Nucleus accumbens (tissue), 56 donors: ENCODE measurements at places on chromosomes 11 and 22.

DNA sequence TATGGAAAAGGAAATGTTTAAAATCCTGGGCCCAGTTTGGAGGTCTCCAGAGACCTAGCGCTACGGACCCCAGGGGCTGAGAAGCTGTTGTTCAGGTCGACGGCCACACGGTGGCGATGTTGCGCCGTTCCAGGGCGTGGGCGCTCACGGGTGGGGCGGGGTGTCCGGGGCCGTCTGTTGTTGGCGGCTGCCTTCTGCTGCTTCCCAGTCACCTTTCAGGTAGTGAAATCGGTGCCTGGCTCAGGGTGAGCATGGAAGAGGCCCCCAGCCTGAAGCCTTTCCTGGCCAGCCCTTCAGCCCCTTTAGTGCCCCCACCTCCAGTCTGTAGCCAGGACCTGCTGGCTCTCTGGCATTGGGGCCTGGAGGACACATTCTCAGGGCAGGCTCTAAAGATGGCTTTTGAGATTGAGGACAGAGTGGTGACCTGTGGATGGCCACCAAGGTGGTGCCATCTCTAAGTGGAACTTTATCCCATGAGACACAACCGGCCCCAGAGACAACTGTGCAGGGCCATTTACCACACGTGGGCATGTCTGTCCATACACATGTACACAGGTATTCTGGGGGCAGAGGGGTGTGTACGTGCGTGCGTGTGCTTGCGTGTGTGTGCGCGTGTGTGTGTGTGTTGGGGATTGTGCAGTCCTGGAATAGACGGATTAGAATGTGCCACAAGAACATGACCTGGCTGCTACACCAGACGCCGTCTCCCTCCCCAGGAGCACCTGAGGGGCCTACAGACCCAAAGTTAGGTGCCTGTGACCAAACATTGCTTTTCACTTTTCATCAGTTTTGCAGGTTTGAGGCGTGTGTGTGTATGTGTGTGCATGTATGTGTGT, 53.8 kb downstream of the ST14 start:
- peak; percentile 22 for DNase-seq

DNA sequence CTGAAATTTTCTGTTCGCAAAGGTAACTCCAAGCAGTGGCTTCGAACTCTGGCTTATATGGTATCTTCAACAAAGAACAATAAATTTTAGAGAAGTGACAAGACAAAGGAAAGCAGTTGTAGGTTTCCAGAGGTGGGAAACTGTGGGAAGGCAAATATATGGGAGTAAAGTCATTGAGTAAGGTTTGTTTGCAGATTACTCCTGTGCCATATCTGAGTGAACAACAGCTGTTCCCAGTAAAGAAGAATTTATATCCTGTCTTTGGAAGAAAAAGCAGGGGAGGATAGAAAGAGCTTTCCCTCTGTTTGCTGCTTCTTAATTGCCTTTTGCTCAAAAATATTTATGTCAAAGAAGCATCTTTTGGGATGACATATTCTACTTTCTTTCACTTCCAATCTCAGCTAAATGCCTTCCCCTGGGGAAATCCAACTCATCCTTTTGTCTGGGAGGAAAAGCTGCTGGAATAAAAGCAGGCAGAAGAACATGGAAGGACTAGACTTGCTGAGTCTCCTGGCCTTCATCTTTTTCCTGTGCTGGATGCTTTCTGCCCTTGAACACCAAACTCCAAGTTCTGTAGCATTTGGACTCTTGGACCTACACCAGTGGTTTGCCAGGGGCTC, 10.4 kb upstream of the RCN1 start:
- no peak for DNase-seq

GRCh38 chr11:78420796-78421209, 3.2 kb upstream of the GAB2 start:
- DNase-seq: no peak

GRCh38 chr11:60970890-60971289, 590 bp upstream of the CD6 start:
- DNase-seq: no peak

GRCh38 chr11:31865606-31866300, 54.6 kb upstream of the PAX6 start:
- DNase-seq: no peak

DNA sequence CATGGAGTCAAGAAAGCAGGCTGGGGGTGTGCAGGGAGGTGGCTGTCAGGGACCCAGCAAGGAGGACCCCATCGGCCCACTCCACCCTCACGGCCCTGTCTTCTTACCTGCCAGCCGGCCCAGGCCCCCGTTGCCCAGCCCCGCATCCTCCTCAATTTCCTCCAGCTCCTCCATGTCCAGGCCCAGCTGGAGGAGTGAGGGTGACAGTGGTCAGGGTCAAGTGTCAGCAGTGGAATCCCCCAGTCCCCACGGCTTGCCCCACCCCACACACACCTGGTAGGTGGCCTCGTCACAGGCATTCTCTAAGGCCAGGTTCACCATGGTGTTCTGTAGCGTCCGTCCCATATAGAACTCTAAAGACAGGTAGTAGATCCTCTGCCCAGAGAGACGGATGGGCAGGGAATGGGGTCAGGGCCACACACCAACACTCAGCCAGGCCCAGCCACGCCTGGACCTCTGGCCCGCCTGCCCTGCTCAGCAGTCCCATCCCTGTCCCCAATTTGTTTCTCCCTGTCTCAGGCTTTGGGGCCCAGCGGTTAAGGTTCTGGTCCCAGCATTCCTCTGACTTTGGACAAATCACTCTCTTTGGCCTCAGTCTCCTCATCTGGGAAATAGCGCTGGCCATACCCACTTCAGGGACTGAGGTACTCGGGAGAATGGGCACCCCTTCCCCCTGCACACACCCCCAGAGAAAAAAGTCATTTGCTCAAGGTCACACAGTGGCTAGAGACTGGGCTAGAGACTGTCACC, 1.3 kb downstream of the PYGM start:
- no peak for DNase-seq

DNA sequence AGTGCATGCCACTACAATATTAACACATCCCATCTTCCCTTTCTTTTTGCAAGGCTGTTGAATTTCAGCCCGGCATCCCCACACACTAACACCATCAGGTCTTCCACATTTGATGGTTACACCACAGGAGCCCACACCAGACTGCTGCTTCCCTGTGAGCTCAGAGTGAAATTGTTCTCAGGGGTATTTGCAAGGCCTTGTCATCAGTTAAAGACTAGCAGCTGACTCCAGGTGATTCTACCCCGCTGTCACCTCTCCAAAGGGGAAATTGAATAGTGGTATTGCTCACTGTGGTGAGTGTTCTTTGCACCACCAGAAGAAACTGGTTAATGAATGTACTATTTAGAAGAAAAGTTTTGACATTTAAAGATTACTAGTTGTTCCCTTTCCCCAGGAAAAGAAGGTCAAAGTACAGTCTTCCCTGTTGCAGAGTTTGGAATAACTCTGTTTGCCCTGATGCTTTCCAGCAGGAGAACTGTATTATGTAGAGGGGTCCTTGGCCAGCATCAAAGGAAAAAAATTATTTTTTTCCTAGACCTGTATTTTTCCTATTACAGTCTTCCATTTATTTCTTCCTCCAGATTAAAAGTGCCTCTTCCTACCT, 41.9 kb downstream of the BID start:
- no peak for DNase-seq

- no peak for DNase-seq
Measured at GRCh38 chr11:81022057-81022456, 1581.2 kb upstream of the TENM4 start.

- no peak for DNase-seq
Measured at GRCh38 chr22:36301851-36302250, 48.9 kb downstream of the APOL1 start.

- DNase-seq: no peak
Measured at GRCh38 chr11:122668562-122669090, 13.1 kb downstream of the UBASH3B start.

GRCh38 chr22:39938509-39939111, 21.6 kb upstream of the TMA7B start:
- no peak for DNase-seq

GRCh38 chr11:35380603-35381002, 38.8 kb downstream of the SLC1A2 start:
- no peak for DNase-seq

GRCh38 chr11:68206211-68206610, 6.9 kb downstream of the KMT5B start:
- DNase-seq: no peak

DNA sequence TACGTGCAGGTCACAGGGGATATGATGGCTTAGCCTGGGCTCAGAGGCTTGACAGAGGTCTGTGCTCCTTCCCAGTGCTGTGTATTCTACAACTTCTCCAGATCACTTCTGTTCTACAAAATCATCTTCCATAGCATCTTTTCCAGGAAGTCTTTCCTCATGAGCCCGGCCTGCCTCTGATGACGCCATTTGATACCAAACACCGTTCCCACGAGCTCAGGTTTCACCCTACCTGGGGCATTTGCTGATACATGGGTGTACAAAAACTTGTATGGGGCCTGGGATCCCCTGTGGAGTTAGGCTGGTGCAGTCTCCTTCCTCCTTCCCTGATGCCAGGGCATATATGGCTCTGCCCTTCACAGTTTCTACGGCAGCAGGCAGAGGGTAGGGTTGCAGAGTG, 78.7 kb downstream of the NECTIN1 start:
- DNase-seq: no peak

GRCh38 chr11:124113890-124114289, 1.4 kb upstream of the VWA5A start:
- no peak for DNase-seq

GRCh38 chr11:126102436-126102981, 39.8 kb upstream of the CDON start:
- no peak for DNase-seq

GRCh38 chr11:44777209-44778194, 50.7 kb downstream of the TSPAN18 start:
- DNase-seq: no peak

DNA sequence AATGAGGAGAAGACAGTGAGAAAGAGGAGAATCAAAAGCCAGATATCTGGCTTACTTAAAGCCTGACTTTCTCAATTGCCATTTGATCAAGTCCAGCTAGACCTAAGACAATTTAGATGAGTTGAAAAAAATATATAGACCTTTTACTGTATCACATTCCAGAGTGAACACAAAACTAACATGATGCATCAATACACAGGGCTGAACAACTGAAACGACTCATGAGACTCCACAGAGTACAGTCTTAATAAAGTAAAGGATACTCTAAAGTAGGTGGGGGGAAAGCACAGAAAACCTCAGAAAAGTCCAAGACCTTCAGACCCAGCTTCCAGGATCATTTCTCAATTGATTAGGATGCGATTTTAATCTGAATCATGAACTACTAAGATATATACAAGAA, 95.3 kb upstream of the OR9G4 start:
- DNase-seq: no peak

DNA sequence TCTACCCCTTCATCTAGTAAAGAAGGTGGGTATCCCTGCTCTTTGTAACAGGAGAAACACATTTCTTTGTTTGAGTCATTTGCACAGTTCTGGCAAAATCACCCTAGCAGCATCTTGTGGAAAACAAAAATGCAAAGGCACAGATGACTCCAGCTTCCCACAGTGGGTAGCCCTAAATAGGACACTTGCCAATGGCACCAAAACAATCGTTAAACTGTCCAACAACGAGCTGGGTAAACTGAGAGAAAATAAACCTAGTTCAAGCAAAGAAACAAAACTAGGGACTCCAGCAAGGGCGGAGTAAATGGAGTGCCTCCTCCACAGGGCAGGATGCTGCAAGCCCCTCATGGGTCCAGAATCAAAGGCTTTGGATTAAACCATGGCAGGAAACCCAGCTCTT, 239.5 kb downstream of the NTM start:
- DNase-seq: no peak

DNA sequence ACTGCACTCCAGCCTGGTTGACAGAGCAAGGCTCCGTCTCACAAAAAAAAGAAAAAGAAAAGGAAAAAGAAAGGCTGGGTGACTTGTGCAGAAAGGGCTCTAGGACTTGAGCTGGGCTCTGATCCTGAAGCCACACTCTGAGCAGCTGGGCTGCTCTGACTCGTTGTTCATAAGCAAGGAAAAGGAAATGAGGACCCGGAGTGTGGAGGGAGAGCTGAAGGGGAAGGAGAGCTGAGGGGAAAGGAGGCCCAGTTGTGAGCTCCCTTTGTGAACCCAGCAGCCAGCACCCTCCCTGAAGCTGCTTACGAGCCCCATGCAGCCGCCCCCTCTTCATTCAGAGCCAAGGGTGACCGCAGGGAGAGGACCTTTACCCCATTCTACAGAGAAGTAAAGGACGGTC, 12.3 kb upstream of the SH3BP1 start:
- no peak for DNase-seq

DNA sequence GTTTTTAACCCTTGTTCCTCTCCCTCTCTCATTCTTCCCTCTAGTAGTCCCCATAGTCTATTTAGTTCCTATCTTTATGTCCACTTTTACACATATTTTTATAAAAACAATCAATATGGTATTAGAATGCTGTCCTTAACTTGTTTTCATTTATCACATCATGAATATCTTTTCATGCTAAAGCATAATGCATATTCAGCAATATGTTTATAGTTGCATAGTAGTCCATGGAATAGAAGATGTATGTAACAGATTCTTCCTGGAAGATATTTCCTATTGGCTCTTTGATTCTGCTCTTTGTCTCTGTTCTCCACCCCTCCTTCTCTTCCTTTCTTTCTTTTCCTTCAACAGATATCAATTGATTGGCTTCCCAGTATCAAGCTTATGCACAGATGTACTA, 1047.1 kb upstream of the TENM4 start:
- no peak for DNase-seq

DNA sequence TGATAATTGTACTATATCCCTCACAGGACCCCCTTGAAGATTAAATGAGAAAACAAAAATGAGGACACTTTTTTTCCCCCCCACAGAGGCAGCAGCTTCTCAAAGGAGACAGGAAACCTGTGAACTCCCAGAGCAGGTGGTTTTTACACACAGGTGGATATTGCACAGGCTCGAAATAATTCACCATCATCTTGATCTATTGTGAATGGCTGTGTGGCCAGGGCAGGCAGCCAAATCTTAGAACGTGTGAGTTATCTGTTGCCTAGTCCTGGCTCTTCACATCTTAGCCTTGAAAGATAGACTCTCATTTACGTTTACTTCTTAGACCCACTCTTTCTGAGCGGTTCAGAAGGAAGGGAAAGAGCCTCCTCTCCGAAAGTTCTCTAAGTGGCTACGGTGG, 23.5 kb downstream of the PPFIBP2 start:
- no peak for DNase-seq

DNA sequence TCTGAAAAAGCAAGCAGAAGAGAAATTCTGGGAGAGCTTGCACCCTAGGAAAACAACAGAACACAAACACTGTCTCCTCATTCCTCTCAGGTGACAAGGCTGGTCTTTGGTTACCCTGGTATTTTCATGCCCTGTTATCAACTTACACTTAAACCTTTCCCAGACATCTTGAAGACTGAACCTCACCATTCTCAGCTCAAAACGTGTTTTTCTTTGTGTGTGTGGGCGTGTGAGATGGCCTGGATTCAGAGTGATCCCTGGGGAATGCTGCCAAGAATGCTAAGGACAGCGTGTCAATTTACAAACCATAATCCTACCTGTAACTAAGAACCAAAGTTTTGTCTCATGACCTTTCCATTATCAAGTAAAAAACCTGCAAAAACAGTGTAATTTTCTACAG, 33.3 kb downstream of the ELF5 start:
- DNase-seq: no peak

- DNase-seq: no peak
Measured at GRCh38 chr22:45785458-45785857, 113.8 kb downstream of the ATXN10 start.

GRCh38 chr11:123143476-123143875, 51.6 kb downstream of the CLMP start:
- no peak for DNase-seq
